ENCODE measurements at places on chromosomes 1 and 21.

DNA sequence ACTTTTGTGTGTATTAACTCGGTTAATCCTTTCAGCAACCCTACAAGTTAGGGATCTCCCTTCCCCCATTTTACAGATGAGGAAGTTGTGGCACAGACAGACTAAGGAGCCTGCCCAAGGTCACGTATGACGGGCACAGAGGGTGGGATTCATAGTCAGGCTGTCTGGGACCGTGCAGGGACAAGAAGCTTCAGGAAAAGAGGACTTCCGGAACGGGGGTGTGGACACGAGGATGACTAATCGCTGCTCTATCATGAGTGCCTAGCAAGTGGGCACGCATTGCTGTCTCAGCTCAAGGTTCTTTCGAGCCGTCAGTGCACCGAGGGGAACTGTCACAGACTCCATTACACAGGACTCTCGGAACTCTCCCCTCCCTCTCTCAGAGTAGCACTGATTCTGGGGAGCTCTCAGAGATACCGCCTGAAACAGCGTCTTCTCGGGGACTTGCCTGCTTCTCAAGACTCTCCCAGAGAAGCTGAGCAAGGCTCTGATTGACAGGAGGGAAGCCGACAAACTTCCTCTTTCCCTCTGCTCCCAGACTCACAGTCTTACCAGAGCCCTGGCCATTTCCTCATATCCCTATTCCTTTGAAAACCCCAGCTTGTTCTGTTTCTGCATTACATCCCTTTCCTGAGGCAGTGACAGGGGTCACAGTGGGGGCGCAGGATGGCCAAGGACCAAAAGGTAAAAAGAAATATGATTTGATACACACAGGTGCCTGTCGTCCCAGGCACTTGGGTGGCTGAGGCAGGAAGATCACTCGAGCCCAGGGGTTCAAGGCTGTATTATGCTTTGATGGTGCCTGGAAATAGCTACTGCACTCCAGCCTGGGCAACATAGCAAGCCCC, 14.4 kb downstream of the FHAD1 start:
- peak; percentile 53 for DNase-seq

- DNase-seq, result no peak
Measured at GRCh38 chr1:237702161-237702560, 188.6 kb downstream of the ZP4 start.

- no peak for DNase-seq
Measured at GRCh38 chr1:116498789-116499628, 71.8 kb downstream of the CD58 start.

DNA sequence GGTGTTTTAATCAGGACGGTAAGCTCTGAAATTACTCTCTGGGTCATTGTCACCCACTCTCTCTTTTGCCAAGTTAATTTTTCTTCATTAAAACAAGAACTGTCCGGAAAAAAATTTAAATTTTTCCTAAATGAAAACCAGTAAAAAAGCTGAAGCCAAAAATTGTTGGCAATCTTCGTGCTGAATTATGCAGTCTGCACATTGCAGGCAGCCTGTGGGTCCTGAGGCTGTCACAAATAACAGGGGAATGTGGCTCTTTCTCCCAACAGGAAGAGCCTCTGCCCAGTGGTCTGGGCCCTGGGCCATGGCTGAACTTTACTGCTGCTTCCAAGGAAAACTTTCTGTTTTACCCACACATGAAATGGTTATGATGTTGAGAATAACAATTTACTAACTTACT, 153.9 kb upstream of the SPAG17 start:
- DNase-seq, result no peak

GRCh38 chr1:174262349-174263241, 103.3 kb downstream of the RABGAP1L start:
- DNase-seq, result peak; percentile 7

GRCh38 chr1:151058692-151059091, 730 bp downstream of the CDC42SE1 start:
- DNase-seq, result no peak

GRCh38 chr1:225480825-225481434, 53.1 kb upstream of the LBR start:
- DNase-seq, result peak; percentile 34

GRCh38 chr1:218182455-218182854, 102.6 kb upstream of the RRP15 start:
- DNase-seq, result no peak

- no peak for DNase-seq
Measured at GRCh38 chr1:245921417-245921816, 585.7 kb downstream of the SMYD3 start.

GRCh38 chr1:179798864-179799516, 55.9 kb downstream of the FAM163A start:
- DNase-seq, result no peak

DNA sequence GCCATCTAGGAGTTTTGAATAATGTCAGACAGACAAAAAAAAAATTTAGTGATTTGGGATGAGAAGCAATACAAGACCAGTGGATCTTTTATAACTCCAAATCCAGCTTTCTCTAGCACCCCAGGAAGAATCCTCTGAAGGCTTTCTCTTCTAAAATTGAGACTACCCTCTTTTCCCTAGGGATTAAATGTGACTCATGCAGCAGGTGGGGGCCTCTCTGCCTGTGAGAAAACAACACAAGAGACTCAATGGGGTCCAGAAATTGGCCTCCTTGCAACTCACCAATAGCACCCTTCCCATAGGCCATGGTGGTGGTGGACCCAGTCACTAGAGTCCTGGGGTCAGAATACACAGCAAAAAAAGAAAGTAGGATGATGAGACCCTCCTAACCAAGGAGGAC, 120.3 kb upstream of the ATP1A1 start:
- no peak for DNase-seq

DNA sequence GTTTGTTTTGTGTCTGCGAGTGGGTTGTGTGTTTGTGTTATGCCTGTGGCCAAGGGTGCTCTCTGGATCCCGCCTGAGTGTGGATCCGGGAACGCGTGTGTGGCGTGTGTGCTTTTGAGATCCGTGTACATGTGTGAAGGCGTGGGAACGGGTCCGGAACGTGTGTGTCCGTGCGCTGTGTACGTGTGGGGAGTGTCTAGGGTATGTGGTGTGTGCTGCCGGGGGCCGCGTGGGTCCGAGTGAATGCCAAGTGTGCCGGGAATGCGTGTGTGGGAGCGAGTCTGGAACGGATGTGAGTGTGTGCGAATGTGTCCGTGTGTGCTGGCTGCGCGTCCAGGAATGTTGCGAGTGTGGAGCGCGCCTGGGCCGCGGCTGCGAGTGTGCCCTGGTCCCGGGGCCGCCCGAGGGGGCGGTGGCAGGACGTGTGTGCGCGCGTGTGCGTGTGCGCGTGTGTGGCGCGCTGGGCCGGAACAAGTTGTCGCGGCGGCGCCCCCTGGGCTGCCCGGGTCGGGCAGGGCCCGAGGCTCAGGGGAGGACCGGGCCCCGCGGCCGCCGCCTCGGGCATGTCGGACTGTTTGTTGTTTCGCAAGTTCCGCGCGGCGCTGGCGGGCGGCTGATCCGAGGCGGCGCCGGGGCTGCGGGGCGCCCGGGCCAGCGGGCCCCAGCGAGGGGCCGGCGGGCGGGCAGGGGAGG, 953 bp downstream of the PTPRU start:
- DNase-seq, result peak; percentile 55

DNA sequence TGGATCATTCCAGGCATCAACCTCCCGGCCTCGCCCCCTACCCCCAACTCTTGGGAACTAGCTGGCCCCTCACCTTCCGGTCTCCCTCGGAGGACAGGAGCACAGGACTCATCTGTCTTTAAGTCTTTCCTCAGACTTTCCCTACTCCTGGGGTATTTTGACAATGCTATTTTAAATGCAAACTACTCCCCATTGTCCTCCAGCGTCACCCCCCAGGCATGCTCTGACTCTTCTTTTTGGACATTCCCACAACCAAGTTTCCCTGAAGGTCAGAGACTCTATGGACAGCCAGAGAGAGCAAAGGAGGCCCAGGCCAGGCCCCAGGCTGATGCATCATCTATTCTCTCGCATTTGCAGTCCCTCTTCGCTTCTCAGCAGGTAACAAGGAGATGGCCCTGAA, 424.3 kb downstream of the PCP4 start:
- DNase-seq, result no peak

DNA sequence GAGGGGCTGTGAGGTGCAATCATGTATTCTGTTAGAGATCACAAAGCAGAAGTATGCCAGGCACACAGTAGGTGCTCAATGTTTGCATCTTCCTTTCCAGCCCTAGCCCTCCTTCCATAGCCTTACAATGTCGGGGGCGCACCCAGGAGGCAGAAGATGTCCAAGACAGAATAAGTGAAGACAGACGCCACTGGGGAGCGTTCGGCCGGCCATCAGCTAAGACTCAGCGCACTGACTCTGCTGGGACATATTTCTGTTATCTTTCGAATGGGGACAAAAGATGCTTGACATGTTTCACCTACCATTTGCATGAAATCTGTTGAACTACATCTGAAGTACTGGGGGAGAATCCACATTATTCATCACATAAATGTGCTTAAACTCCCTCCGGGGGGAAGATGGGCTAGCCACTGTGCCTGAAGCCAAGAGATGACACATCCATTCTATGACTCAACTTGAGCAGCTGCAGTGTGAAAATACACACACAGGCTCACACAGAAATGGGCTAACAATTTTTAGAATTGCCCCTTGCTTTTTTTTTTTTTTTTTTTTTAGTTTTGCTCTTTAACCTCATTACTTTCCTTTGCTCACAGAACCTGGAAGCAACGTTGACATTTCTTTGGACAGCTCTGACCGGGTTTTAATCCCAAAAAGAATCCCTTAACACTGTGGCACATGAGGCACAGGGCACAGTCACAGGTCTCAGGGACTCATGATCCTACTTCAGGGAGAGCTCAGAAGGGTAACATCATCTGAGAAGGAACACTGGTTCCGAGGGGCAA, 7.9 kb downstream of the TIAM1 start:
- DNase-seq, result no peak

DNA sequence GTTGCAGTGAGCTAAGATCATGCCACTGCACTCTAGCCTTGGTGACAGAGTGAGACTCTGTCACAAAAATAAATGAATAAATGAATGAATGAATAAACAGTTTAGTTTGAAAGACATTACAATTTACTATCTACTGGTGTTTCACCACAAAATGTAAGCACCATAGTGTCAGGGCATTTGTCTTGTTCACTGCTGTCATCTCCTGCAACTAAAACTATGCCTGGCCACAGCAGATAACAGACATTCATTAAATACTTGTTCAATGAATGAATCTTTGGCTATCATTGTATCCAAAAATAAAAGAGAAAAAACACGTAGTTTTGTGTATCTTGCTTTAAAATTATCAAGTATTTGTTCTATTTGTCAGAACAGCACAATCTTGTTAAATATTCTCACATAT, 32.5 kb downstream of the SASS6 start:
- DNase-seq, result no peak

GRCh38 chr1:65459397-65459768, 38.9 kb downstream of the LEPR start:
- DNase-seq, result peak; percentile 33

GRCh38 chr1:117495068-117495467, 110.8 kb upstream of the TENT5C start:
- no peak for DNase-seq

- no peak for DNase-seq
Measured at GRCh38 chr1:29633771-29634170, 397.4 kb downstream of the PTPRU start.

DNA sequence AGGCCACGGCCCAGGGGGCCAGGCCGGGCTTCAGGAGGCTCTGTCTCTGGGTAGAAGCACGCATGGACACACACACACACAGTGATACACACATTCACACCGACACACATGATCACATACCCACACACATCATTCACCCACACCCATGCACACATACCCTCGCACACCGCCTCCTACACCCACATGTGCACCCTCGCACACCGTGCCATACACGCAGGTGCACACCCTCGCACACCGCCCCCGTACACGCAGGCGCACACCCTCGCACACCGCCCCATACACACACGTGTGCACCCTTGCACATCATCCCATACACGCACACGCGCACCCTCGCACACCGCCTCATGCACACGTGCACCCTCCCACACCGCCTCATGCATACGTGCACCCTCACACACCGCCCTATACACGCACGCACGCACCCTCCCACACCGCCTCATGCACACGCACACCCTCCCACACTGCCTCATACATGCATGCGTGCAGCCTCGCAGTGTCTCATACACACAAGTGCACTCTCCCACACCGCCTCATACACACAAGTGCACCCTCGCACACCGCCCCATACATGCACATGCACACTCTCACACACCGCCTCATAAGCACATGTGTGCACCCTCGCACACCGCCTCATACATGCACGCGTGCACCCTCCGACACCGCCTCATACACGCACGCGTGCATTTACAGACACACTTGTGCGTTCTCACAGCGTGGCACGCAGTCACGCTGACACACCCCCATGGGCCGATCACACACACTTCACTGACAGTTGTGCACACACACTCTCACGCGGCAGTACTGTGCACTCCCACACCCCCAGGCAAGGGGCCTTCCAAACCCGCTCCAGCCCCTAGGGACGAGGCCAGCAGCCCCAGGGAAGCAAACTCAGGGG, 128.1 kb downstream of the SIK1 start:
- no peak for DNase-seq

- no peak for DNase-seq
Measured at GRCh38 chr1:200640963-200641401, 20.4 kb upstream of the KIF14 start.

- DNase-seq, result no peak
Measured at GRCh38 chr1:246897302-246897701, 34.4 kb downstream of the AHCTF1 start.

- no peak for DNase-seq
Measured at GRCh38 chr21:43367859-43368258, 59.1 kb downstream of the SIK1 start.

- no peak for DNase-seq
Measured at GRCh38 chr1:10768552-10768951, 27.9 kb downstream of the CASZ1 start.

DNA sequence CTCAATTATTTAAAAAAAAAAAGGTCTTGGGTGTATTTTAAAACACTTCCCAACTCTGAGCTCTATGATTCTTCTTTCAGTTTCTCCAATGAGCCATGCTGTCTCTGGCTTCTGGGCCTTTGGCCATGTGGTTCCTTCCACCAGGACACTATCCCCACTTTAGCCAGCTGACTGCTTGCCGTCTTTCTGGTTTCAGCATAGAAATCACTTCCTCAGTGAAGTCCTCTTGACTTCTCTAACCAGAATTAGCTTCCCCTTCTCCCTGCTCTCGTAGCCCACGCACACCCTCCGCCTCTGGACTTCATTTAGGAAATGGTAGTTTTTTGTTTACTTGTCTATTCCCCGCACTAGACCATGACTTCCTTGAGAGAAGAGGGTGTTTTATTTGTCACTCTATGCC, 1.1 kb upstream of the DIO1 start:
- DNase-seq, result peak; percentile 29

Data from HL-60 (cell line).